ENCODE measurements at places on chromosomes 1 and 21.

- DNase-seq, result no peak
Measured at GRCh38 chr1:154295408-154296235, 23.2 kb downstream of the HAX1 start.

DNA sequence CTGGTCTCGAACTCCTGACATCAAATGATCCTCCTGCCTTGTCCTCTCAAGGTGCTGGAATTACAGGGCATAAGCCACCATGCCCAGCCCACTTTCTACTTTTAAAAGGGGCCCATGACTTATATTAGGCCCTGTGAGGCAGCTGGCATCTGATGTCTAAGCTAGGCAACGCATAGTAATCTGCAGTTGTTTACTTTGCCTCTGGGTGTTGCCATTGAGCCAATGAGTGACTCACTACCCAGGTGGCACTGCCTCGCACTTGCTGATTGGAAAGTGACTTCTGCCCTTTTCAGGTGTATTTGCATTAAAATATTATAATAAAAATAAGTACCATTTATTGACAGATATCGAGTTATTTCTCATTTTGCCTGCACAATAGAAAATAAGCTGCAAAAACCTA, 84.9 kb downstream of the KIF14 start:
- no peak for DNase-seq

DNA sequence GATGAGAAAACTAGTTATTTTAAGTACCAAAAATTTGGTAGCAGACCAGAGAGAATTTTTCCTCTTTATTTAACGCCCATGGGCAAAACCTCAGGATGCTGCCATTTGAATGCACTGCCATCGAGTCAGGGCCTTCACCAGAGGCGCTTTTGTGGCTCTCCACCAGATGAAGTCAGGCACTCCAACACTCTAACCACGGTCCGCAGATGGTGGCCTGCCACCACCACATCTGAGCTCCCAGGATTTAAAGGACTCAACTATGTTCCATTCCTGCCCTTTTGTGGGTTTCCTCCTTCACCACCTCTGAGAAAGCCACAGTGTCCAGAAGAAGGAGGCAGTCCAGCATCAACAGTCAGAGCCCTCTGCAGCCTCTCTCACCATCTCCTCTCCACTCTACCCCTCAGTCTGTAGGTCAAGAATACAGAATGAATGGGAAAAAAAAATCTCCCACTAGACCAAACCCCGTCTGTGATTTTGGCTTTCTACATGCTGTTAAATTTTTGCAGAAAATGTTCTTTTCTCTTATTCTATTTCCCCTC, 647.4 kb downstream of the USP25 start:
- DNase-seq, result no peak

DNA sequence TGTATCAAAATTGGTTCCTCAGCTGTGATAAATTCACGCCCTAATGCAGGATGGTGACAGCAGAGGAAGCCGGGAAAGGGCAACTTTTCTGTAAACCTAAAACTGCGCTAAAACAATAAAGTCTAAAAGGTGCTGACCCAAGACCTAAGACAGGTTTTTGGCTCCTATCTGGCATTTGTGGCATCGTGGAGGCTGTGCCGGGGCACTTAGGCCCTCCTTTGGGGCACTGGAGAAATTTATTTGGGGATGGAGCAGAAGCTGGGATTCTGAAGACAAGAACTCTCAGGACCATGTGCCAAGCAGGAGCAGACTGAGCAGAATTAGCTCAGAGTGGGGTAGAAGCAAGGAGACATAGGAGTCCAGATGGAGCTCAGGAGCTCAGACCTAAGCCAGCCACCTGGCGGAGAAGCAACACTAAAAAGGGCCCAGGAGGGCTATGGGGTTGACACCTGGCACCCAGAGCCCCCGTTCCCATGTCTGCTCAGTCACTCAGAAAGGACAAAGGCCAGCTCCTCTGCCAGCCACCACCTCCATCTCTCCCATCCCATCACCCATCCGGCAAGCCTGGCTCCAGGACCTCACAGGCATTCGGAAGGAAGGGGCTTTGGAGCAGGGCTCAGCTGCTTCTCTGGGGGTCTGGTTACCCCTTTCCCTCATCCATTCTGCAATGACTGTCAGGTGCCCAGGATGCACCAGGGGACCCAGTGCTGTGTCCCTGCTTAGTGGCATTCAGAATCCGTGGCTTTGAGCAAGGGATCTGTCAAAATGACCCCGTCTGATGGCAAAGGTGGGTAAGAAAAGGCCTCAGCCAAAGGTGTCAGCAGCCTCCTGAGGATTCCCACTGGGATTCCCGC, 347.7 kb downstream of the NPHP4 start:
- no peak for DNase-seq

DNA sequence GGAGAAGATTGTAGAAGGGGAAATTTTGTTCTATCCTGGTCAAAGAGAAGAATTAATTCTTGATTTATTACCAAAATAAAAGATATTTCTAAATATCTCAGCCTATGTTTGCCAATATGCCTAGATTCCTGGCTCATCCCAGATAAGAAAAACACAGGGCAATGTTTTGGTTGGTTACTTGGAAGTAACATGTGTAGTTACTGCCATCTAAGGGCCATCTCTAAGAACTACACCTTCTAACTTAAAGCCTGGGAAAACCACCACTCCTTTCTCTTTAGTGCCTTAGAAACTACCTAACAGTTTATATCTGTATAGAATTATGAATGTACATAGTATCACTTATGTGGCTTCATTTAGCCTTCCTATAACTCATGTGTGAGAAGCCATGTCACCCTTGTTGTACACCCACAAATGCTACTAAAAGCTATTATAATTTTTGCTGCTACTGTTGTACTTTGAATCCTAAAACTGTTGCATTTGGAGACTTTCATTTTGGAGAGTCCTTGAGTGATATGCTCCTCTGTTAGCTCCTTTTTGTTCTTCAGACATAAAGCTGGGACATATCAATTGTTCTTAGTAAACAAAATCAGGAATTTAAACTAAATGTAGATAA, 4.5 kb downstream of the AIM2 start:
- DNase-seq, result peak; percentile 62

- no peak for DNase-seq
Measured at GRCh38 chr1:156475568-156476500, 24.7 kb downstream of the MEF2D start.

- no peak for DNase-seq
Measured at GRCh38 chr1:9019896-9020295, 6.3 kb downstream of the SLC2A7 start.

DNA sequence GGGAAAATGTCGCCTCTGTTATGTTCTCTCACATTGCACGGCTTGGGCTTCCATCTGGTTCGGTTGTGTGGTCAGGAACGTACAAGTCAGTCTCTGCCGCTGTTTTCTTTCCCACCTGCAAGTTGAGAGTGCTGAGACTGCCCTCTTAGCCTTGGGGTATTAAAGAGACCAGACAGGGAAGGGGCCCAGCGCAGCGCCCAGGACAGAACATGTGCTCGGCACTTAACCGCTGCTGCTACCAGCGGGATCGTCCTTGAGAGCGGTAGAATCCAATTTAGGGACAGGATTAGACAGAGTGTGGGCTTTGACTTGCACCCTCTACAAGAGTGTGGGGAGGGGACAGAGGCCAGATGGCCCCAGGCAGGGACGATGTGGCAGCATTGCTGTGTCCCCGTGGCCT, 17.7 kb upstream of the AGPAT3 start:
- DNase-seq, result no peak

GRCh38 chr1:47859092-47859743, 138.0 kb downstream of the TRABD2B start:
- DNase-seq, result no peak

- DNase-seq, result no peak
Measured at GRCh38 chr1:168098534-168099320, 38.0 kb downstream of the GPR161 start.

- no peak for DNase-seq
Measured at GRCh38 chr1:44294588-44295007, 60.5 kb downstream of the ERI3 start.

- DNase-seq, result no peak
Measured at GRCh38 chr1:59767119-59767518, 47.6 kb upstream of the HOOK1 start.

GRCh38 chr1:218351391-218352074, 6.4 kb downstream of the TGFB2 start:
- DNase-seq, result no peak

GRCh38 chr1:248618878-248619277, 16.0 kb downstream of the OR2T11 start:
- peak; percentile 4 for DNase-seq

DNA sequence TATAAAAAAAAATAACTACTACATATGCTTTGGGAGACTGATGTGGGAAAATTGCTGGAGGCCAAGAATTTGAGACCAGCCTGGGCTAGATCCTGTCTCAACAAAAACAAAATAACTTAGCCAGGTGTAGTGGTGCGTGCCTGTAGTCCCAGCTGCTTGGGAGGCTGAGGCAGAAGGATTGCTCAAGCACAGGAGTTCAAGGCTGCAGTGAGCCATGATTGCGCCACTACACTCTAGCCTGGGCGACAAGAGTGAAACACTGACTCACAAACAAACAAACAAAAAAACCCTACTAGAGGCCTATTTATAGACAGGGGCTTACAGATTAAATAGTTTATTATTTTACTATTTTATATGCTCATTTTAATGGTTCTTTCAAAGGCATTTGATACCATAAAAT, 80.0 kb downstream of the LHX4 start:
- DNase-seq, result no peak

DNA sequence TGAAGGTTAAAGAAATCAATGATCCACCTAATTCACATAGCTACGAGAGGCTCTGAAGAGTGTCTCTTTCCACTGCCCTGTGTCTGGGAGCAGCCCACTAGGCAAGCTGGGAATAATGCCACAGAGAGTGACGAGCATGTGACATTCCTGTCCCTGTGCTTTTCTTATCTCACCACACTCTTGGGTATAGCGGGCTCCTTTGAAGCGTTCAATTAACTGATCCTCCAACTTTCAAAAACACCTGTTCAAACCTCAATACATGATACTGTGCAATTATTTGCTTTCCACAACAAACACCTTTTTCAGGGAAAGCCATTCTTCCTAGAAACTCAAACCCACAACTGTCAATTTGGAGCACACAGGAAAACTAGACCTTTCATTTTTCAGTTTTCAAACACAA, 43.4 kb downstream of the PLPP3 start:
- DNase-seq, result no peak

DNA sequence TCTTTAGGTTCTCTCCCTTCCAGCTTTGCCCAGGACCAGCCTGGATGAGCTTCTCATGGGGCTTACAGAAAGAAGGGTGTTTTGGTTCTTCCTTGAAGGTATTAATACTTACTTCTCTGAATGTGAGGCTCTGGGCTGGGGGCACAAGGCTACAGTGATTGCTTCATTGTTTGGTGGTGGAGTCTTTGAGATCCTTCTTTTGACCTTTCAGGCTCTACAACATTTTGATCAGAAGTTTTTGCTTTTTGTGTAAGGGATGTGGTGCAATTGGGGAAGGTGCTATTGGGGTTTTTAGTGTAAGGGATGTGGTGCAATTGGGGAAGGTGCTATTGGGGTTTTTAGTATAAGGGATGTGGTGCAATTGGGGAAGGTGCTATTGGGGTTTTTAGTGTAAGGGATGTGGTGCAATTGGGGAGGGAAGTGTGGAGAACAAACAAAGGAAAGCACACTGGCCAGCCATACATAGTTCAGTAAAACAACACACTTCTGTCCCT, 103.6 kb upstream of the IVNS1ABP start:
- no peak for DNase-seq

DNA sequence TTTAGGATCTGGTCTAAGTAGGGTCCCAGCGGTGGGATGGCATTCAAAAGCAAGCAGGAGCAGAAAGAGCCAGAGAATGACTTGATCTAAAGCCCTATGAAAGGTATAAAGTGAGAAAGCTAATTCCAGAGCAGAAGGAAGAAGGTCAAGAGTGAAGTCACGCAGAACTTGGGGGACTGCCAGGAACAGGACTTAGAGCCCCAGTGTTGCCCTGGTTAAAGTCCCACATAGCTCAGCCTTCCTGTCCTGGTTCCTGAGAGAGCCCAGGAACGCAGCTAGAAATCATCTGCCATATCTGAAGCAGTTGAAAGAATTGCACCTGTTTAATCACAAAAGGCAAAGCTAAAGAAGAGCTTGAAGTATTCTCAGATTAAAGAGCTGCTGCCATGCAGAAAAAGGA, 160.6 kb upstream of the ATP1B1 start:
- peak; percentile 28 for DNase-seq

- no peak for DNase-seq
Measured at GRCh38 chr1:45721207-45721606, 29.2 kb downstream of the IPP start.

DNA sequence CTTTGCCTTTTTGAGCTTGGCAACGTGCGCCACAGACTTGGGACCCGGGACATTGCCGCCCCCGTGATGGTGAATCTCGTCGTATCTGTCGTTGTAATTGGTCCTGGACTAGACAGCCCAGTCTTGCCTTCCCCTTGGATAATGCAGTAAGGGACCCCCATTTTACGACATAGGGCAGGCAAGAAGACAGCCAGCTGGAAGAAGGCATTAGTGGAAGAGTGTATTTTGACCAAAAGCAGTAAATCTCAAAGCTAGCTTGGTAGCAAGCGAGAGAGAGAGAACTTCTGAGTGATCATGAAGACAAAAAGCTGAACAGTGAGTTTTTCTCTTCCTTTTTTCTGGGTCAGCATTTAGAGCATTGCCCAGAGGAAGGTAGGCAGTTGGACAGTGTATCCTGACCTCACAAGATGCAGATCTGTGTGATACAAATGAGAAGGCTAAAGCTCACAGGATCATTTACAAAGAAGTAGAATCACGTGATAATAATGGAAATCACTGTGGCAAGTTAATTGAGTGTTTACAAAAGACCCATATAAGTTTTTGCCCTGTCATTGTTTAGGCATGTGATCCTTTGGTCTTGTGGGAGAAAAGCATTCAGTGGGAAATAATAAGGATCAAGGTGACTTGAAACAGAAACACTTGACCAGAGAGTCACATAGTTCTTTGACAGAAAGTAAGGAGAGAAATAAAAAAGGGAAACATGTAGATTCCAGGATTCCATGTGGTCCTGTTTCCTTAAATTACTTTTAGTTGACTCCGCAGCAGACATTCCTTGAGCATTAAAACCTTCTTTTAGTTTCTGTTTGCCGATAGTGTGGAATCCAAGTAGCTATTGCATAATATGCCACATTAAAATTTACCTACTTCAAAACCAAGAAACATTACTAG, 66.3 kb downstream of the CNST start:
- DNase-seq, result peak; percentile 44

DNA sequence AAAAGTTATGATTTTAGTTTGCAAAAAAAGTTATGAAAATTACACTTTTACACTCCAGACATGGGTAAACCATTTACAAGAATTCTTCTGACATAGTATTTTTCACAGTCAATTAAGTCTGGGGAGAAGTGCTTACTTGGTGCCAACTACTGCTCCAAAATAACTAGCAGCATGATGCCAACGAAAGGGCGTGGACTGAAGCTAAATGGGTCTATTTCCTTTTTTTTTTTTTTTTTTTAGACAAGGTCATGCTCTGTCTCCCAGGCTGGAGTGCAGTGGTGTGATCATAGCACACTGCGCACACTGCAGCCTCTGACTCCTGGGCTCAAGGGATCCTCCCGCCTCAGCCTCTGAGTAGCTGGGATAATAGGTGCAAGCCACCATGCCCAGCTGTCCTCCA, 43.2 kb downstream of the FMO4 start:
- no peak for DNase-seq

DNA sequence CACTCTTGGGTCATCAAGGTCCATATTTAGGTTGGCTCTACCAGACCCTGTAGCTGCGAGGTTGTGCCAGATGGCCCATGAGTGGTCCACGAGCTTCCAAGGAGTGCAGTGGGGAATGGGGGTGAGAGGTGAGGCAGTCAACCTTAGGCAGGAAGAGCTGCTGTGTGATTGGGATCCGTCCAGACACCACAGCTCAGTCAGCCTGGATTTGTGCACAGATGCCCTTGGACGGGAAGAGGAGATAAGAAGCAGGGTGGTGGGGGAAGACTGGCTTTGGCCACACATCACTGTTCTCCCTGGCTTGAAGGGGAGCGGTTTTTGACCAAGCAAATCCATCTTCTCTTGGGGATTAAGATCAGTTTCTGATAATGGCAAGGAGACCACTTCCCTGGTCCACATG, 130.6 kb downstream of the IGSF21 start:
- DNase-seq, result no peak
